ENCODE measurements at places on chromosomes 5 and 9. TPM values are rescaled to one million over a fixed set of nuclear protein-coding genes. Genes with fewer than 3 reads are reported as not detected.

MYOZ3 gene
- 1.7 TPM for total RNA-seq

IFNK gene
- total RNA-seq = not detected

SMIM3 gene
- total RNA-seq = 55.2 TPM

EQTN gene
- total RNA-seq = not detected

MARCOL gene
- total RNA-seq = not detected

GGTA1 gene
- total RNA-seq = not detected

IL3 gene
- total RNA-seq = not detected

INSL4 gene
- total RNA-seq = not detected

ADAMTS19 gene
- not detected for total RNA-seq

FBP2 gene
- not detected for total RNA-seq

HTR1A gene
- not detected for total RNA-seq

CDH6 gene
- 0.36 TPM for total RNA-seq

IL4 gene
- not detected for total RNA-seq

PCDHGA10 gene
- 0.69 TPM for total RNA-seq

MCTP1 gene
- total RNA-seq = 39.8 TPM

RNF183 gene
- total RNA-seq = not detected

IFNB1 gene
- total RNA-seq = not detected

NCS1 gene
- total RNA-seq = 31.6 TPM

ELAVL2 gene
- total RNA-seq = not detected

IFNE gene
- total RNA-seq = 0.44 TPM

PDE8B gene
- total RNA-seq = 0.62 TPM

SPATA31E1 gene
- not detected for total RNA-seq

AFAP1L1 gene
- 15.2 TPM for total RNA-seq

KIF24 gene
- total RNA-seq = 7.2 TPM

PRRT1B gene
- total RNA-seq = 1.1 TPM

PDCD1LG2 gene
- total RNA-seq = not detected

SLC46A2 gene
- total RNA-seq = not detected

Data from Panc1 (cell line).